Natural killer cell treated with Interleukin-12 subunit alpha and Interleukin-12 subunit beta and Interleukin-15 and Interleukin-18, amount 100 ng/mL, for 72 hours (primary cell): ENCODE measurements at places on chromosomes 4 and X. TPM values are rescaled to one million over a fixed set of nuclear protein-coding genes. Genes with fewer than 3 reads are reported as not detected.

- DNase-seq, result no peak
Measured at GRCh38 chr4:134202166-134202956, 772 bp upstream of the PABPC4L start.

DNA sequence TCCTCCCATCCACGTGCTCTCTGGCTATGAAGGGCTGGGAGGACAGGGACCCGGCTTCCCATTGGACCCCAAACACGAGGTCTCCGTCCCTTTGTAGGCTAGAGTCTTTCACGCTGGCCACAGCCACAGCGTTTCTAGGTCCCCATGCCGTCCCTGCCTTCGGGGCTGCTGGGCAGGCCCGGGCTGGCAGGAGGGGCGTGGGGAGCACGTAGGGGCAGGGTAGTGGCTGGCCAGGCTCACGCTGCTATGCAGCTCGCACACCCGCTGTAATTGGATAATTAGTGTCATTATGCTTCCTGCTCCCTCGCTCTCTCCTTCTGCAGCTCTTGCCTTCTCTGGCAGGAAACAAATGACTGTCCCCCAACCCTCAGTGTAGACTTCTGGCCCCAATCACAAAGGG, 9.8 kb downstream of the ATP2B3 start:
- DNase-seq, result no peak

DNA sequence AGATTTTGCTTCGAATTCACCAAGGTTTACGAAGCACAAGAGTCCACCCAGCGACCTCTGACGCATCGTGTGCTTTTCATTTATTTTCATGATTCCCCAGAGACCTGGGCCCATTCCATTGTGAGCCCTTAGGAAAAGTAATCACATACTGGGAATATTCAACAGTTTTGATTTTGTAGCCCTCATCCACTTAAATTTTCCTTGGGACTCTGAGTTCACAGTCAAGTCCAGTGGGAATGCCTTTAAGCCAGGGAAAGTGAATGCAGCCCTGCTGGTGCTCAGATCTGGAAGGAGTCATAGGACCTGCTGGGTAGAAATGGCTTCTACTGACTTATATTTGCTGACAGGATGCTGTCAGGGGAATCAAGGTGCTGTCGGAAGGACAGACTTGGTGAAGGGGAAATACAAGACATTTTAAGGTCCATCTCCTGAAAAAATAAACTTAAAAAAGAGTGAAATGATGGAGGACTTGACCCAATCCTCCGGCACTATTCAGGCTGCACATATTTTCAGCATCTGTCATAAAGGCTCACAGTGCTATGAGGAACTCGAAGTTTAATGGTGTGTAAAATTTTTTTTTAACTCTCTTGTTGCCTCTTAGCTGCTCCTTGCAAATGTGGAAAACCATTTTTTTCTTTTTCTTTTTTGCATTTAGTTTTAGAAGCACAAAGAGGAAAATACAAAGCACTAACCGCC, 204.9 kb downstream of the MID1 start:
- no peak for DNase-seq

DNA sequence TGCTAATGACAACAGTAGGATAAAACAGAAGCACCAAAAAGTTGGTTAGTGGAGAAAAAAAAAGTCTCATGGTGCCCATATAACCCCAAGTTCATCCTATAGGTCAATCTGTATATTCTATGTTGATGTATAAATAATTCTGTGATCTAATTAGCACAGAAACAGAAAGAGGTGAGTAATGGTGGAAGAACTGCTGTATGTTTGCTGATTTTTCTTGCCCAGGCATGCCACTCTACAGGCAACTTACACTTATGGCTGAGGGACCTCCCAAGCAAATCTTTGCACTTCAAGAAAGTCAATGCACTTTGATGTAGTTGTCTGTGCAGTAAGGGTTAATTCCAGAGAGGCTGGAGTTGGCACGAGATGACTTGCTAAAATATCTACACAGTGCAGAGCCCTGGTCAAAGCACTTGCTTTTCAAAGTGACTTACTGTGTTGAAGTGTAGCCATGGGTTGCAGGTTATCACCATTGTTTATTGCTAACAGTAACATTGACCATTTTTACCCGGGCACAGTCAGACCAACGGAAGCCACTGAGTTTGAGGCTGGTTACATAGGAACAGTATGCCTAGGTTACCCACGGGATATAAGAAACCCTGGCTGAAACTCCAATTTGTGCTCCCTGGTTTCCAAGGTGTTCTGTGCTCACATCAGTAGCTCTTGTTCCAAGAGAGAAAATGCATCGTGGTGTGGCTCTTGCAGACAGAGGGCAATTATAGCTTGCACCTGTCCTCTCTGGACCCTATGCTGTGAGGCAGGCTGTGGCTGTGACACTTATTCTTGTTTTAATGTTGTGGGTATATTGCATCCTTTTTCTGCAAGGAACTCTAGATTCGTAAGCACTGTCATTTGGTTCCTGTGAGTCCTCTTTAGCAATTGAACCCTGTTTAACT, 141.3 kb upstream of the FTHL17 start:
- DNase-seq, result no peak

DNA sequence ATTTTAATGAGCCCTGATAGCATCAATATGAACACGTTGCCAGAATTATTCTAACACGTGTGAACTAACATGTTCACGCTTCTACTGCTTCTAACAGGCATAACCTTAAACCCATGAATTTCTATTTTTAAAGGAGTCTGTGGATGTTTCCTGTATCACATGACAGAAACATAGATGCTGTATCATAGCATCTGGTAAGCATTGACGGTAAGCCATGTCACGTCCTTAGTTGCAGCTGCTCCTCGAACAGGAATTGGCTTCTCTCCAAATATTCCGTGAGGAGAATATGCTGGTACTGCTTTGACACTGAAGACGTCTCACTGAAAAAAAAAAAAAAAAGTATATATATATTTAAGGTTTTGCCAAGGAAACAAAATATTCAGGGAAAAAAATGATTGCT, 105.1 kb upstream of the MXRA5 start:
- DNase-seq, result no peak

DNA sequence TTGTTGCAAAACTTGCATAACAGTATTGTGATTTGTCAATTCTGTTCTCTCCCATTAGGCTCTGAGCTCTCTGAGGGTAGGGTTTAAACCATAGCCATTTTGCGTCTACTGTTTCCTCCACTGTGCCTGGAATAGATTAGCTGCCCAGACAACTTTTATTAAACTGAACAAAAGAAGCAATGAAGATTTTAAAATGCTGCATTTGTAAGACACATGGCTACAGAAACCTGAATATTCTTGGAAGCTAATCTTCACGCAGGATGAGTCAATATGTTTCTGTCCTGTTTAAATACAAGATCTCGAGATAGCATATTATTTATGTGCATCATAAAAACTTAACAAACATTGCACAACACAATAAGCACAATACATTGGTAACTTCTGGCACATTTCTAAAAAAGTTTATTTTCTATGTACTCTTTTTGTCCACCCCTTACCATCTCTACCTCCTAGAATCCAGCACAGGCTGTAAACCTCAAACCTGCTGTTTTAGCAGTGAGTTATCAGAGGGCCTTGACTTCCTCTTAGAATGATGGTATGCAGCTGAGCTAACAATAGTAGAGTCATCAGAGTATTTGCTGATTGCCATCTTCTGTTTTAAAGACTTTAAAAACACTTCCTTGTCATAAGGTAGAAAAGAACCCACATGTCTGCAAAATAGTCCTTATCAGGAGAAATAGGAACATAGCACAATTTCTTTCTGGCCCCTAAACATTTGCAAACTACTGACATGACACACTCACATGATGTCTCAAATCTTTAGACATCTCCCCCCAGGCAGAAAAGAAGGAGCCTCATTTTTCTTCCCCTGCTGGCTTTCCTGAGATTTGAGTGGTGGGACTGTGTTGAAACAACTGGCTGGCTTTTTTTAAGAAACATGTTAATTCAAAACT, 10.6 kb upstream of the CCNG2 start:
- DNase-seq, result no peak

DNA sequence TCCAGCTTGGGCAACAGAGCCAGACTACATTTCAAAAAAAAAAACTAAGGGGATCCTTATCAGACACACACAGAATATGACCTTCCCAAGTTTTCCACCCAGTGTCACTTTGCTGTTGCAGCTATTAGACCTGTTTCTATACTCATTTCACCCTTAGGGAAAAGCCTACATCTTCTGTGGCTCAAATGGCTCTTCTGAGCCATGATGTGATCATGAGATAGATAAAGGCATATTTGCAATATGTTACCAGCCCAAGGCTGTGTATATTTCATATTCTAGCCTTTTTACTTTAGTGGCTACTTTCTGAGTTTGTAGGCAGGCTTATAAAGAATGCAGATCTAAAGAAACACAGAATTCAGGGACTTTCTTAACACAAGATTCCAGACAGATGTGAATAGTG, 19.3 kb downstream of the RS1 start:
- no peak for DNase-seq

DNA sequence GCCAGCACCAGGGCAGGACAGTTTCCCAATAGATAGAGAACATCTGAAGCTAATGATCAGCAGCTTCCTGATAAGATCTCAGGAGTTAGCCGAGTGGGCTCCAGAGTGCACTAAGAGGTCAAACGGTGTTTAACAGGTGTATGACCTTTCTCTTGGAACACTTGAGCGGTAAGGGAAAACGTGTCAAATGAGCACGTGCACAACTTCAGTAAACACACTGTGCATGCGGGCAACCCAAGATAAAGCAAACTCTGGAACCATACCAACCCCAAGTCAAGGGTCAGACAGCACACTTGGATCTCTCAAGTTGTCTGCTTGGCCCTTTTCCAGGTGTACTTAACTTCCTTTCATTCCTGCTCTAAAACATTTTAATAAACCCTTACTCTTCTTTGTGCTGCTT, 1941.5 kb upstream of the PCDH10 start:
- no peak for DNase-seq

- DNase-seq, result no peak
Measured at GRCh38 chr4:181647396-181648147, 595.6 kb upstream of the TENM3 start.

GRCh38 chr4:144720491-144720890, 74.5 kb downstream of the HHIP start:
- no peak for DNase-seq

DNA sequence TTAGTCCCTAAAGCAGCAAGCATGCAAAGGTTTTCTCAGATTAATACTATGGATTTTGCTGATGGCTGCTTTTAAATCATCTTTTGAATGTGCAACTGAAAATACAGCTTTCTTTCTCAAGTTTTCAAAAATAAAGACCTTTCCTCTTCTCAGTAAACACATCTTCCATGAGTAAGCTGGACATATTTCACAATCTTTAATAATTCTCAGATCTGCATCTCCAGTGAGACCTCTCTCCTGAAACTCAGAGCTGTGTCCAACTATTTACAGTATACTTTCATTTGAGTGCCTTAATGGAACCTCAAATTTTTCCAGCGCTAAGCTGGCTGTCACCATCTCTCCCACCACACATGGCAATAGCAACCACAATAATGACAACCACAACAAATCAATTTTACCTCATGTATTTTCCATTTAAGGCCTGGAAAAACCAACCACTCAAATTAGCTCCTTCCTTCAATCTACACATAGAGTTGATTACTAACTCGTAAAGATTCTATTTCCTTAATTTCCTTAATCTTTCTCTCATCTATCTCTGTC, 192.4 kb upstream of the RPL34 start:
- DNase-seq, result no peak

DNA sequence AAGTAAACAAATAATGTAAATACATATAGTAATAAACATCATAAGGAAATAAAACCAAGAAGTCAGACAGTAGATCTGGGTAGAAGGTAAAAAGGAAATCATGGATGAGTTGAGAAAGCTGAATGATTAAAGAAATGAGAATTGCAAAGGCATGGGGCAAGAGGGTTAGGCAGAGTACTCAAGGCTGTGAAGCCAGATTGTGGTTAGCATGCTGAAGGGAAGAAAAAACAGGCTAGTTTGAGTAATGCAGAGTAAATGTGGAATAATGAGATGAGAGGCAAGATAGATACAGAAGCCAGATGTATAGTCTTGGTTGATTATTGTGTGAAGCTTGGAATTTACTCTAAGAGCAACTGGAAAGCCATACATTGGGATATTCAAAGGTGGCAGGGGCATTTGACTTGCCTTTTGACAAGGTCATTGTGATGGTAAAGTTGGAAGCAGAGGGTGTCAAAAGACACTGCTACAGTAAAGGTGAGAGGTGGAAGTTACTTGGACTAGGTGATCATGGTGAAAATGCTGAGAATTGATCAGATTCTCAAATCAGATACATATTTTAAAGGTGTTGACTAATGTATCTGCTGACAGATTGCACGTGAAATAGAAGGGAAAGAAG, 307.0 kb downstream of the FSTL5 start:
- no peak for DNase-seq

CDKL2 gene
- total RNA-seq, result 0.36 TPM

SYP gene
- total RNA-seq, result 1.7 TPM

COL4A6 gene
- total RNA-seq, result not detected
